ENCODE measurements at places on chromosomes 2 and 18. TPM values are rescaled to one million over a fixed set of nuclear protein-coding genes. Genes with fewer than 3 reads are reported as not detected.

GRCh38 chr2:195898505-195899191 is 170.0 kb downstream of the DNAH7 start:
- peak; percentile 93 for DNase-seq

DNA sequence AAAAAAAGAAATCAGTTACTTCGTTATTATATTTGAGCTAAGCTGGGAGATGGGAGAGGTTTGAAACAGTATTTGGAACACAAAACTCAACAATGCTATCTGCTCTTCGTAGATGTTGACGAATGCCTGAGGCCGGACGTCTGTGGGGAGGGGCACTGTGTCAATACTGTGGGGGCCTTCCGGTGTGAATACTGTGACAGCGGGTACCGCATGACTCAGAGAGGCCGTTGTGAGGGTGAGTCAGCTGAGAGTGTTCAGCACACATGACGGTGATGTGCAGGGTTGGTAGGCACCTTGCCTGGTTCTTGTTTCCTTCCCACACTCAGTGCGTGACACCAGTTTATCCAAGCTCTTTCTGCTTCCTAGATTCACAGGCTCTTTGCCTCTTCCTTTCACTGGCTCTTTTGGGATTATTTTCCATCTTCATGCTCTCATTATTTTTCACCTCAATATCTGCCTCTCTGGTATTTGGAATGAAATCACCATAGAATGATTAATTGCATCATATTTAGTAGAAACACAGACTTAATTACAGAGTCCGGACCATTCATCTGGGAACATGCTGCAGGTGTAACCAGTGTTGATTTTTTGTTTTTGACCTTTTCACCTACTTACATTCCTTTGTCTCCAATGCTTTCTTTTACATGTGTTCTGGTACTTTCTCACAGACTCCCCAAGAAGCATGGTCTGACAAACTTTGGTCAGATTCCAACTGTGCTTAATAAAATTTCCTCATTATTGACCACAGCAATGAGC is 200.6 kb upstream of the RASGRP3 start:
- DNase-seq: no peak

- DNase-seq: no peak
Observed at GRCh38 chr2:221109552-221109951, 462.6 kb downstream of the EPHA4 start.

DNA sequence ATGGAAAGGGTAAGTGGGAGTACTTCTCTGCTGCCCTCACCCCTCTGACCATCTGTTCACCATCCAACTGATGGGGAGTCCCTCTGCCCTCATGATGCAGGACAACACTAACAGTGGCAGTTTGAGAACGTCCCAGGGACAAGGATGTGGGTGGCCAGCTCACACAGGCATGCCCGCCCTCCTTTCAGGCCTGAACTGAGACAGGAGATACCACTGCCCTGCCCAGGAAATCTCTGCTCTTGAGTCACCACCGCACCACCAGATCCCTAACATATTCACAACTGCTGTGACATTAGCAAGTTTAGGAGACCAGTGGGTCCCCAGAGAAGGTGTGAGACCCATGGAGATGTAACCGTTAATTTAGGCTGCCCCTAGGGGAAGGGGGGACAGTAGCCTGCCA is 66.2 kb downstream of the TRAPPC8 start:
- DNase-seq: no peak

GRCh38 chr2:44889096-44889495 is 52.4 kb upstream of the SIX3 start:
- no peak for DNase-seq

DNA sequence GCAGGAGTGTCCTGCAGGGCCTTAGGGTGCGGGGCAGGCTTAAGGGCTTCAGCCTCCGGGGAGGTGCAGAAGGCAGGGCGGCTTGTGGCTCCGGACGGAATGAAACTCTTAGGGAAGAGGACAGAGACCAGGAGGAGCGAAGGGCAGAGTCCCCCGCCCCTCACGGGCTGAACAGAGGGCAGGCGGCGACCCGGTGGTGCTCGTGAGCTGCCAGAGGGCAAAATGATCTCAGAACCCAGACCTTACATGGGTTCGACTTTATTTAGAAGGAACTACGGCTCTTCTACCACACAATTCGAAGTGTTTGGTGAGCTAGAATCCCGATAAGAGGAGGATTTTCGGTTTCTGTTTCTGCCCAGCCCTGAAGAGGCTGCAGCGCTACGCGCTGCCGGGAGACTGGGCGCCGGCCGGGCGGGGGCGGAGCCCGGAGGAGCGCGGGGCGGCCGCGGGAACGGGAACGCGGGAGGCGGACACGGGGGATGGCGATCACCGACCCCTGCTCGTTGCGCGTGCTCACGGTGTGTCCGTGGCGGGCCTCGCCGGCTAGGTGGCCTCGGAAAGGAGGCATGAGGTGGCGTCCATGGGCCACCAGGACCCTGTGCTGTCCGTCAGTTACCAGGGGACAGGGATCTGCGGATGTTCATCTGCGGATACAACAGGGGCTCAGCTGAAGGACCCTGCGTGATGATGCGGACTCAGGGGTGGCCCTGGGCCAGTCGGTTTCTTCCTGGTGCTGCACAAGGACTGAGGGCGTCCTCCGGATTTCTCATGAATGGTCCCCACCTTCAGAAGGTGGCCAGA is 4.2 kb upstream of the SP100 start:
- DNase-seq: peak; percentile 79

GRCh38 chr2:112625474-112626114 is 20.1 kb upstream of the SLC20A1 start:
- no peak for DNase-seq

GRCh38 chr2:205780645-205781044 is 98.3 kb downstream of the NRP2 start:
- DNase-seq: no peak

- DNase-seq: peak; percentile 61
Observed at GRCh38 chr2:62457556-62457955, 48.4 kb downstream of the TMEM17 start.

GRCh38 chr2:202373490-202373889 is 2.6 kb upstream of the BMPR2 start:
- no peak for DNase-seq

GRCh38 chr2:48530033-48530811 is at the start of gene STON1:
Gene STON1 (plus strand): TSS chr2:48530154. CDS start chr2:48580634, 50,480 bp downstream.
- peak; percentile 84 for DNase-seq

- DNase-seq: no peak
Observed at GRCh38 chr2:197075754-197076337, 149.3 kb upstream of the PGAP1 start.

GRCh38 chr18:79519751-79520477 is 124.2 kb downstream of the NFATC1 start:
- DNase-seq: peak; percentile 58

DNA sequence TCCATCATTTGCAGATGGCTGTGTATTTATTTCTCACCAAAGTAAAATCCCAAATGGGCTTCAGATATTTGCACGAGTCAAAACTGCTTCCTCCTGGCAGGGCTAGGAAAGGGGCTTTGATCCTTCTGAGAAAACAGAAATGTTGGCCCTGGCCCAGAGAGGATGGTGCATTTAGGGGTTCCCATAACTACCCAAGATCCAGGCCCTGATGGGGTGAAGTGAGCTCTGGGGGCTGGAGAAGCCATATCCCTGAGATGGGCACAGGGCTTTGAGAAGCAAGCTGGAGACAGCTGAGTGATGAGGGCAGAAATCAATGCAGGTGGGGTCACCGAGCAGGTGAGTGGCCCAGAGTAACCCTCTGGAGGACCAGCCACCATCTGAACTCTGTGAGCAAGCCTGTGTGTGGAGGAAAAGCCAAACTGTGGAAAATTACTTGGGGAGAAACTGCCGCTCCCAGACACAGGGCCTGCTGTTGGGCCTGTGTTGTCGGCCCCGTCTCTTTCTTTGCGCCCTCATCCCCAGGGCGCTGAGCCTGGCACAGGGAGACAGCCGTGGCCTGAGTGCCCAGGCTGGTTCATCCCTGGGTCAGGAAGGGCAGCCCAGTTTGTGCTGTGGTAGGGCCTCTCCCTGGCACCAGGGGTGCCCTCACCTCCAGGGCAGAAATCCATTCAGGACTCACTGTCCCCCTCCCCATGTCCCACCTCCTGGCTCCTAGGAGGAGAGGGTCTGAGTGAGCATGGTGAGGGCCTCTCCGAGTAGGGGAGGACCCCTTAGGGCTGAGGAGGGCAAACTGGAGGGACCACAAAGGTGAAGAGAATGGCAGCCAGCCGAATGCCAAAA is 167.8 kb upstream of the HAAO start:
- DNase-seq: peak; percentile 34

DNA sequence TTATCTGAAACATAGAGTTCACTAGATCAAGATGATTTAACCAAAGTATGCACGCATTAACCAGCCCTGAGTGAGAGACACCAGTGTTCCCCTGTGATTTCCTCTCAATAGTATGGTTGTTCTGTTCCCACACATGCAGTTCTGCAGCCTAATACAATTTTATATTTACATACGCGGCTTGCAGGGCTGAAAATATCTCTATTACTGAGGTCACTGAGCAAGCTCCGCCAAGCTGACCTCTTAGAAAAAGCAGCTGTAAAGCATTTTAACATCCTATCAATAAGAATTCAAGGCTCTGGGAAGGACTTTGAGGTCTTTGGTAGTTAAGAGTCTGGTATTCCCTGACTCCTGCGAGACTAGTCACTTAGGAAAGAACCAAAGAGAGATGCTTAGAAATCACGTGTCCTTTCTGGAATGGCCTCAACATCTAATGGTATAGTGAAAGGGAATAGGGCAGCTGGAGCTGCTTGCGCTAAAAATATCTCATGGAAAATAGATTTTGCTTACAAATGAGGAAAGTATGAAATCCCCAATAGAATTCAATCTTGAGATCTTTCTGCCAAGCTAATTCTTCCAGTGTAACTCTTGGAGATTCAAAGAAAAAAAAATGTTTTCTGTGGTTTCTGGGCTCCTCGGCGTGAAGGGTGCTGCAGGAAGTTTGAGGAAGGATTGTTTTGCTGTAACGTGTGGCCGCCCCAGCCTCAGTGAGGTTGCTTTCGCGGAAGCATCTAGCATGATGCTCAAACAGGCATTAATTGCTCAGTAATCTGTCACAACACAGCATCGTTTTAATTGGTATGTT is 59.2 kb downstream of the DOCK10 start:
- peak; percentile 95 for DNase-seq

DNA sequence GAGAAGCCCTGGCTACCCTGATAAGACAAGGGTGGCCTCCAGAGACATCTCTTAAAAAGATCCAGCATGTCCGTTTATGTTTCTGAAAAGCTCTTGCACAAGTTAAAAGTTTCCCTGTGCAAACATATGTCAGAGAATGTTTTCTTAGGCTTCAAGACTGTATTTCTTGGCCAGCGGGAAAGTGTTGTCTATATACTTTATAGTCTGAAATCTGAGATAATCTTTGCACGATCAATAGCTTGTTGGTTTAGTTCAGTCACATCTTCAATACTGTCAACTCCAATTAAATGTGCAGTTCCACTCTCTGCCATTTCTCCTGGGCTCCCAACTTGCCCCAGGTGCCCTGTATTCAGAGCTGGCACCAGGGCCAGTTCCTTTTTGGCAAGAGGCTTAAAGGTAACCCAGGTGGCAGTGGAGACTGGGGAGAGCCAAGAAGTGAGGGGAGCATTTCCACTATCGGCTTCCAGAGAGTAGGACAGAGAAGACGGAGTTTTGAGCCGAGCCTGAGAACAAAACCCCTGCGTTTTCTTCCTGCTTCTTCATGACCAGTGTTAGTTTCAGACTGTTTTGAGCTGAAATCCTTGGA is 64.4 kb downstream of the ACOXL start:
- DNase-seq: no peak

GRCh38 chr2:190387422-190387821 is 20.7 kb upstream of the MFSD6 start:
- DNase-seq: no peak

DNA sequence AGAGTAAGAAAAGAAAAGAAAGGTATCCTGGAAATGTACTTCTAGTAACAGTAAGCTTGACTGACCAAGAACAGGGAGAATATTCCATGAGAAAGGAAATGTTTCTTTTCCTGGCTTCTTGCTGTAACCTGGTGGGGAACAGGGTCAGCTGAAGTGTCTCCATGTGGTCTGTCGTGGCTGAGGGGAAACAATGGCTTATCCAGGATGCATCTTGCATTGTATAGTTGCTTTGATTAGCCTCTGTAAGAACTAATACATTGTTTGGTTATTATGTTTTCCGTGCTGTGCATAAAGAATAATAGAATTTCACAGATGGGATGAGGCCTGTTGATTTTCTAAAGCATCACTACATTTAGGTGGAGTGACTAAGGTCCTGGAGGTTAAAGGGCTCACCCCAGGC is 4.9 kb downstream of the CREG2 start:
- DNase-seq: no peak

DNA sequence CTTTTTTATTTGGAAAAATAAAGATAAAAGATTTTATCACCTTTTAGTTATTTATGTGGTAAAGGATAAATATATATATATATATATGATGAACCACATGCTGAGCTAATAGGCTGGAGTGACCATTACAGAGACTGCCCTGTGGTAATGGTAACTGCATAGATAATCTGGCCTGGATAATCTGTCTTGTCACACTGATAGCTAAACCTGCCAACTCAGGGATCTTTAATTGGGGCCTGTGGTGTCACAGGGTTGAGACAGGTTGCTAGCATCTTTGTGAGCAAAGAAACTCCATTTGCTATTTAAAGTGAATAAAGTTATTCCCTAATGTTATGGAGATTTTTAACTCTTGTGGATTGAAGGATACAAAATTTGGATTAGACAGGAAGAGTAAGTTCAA is 203.0 kb downstream of the PHLPP1 start:
- DNase-seq: no peak

DNA sequence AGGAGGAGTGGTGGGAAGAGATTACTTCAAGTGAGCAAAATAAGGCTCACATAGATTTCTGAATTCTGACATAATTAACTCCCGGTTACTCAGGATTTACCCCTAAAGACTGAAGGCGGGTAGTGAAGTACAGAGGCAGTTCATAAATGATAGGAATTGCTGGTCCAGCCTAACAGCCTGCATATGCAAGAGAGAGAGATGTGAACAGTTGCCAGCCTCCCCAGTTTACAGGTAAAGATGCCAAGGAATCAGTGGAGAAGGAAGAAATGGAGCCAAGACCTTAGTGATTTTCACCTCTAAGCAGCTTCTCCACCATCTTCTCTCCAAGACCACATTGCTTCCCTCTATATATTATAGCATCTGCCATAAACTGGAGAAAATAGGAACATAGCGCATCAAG is 91.8 kb upstream of the THUMPD2 start:
- DNase-seq: no peak

The MOB1A gene
- polyA plus RNA-seq: 52.8 TPM

The MREG gene
- 1.5 TPM for polyA plus RNA-seq

The GAREM1 gene
- polyA plus RNA-seq: 12.2 TPM

The ALLC gene
- not detected for polyA plus RNA-seq

The FAM161A gene
- 16.1 TPM for polyA plus RNA-seq

The OTX1 gene
- polyA plus RNA-seq: not detected

The RAMP1 gene
- 61.6 TPM for polyA plus RNA-seq

The TSPYL6 gene
- polyA plus RNA-seq: not detected

The TCF7L1 gene
- 33.2 TPM for polyA plus RNA-seq

The NCKAP5 gene
- 7.3 TPM for polyA plus RNA-seq

The COL6A3 gene
- 271 TPM for polyA plus RNA-seq

The IL36G gene
- 0.53 TPM for polyA plus RNA-seq

The LONRF2 gene
- polyA plus RNA-seq: 0.90 TPM

The RRM2 gene
- polyA plus RNA-seq: 37.2 TPM

The SCN2A gene
- polyA plus RNA-seq: 0.07 TPM

The NETO1 gene
- not detected for polyA plus RNA-seq

The TUBB6 gene
- polyA plus RNA-seq: 229 TPM

The UNC80 gene
- 1.7 TPM for polyA plus RNA-seq

The NGEF gene
- polyA plus RNA-seq: 1.4 TPM

All from muscle of back (tissue), 13 donors.